ENCODE measurements at places on chromosomes 1 and 21.

DNA sequence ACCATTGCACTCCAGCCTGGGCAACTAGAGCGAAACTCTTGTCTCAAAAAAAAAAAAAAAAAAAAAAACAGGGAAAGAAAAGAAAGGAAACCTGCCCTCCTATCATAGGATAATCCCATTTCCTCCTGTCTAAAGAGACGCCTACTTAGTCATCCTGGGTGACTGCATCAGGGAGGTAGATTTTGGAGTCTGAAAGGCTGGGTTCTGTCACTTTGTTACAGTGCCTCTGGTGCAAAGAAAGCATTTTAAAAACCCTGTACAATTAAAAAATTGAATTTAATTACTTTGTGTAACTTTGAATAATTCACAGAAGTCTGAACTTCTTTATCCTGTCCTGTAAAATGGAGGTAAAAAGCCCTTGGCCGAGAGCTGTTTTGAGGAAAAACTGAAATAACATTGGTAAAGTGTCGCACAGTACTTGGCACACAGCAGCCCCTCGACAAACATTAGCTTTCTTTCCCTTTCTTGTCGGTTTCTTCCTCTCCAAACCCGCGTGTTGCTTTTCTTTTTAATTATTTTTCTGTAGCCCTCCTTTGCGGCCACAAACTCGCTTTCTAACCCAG is 657 bp upstream of the HDAC1 start:
- DNase-seq = no peak

GRCh38 chr1:167631936-167632614 is 2.0 kb downstream of the RCSD1 start:
- DNase-seq = no peak

DNA sequence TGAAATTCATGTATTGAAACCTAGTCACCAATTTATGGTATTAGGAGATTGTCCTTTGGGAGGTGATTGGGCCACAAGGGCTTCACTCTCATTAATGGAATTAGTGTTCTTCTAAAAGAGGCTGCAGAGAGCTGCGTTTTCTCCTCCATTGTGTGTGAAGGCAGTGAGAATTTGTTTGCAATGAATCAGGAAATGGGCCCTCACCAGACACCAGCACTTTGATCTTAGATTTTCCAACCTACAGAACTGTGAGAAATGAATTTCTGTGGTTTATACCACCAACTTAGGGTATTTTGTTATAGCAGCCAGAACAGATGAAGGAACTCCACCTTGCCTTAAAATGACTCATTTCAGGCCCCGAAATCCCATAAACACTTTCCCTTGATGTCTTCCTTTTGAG is 544.2 kb downstream of the RWDD3 start:
- DNase-seq = no peak

GRCh38 chr1:20586953-20587660 is 1.8 kb upstream of the CDA start:
- no peak for DNase-seq

- DNase-seq = no peak
These were observed 1.5 kb downstream of the PAQR6 start for GRCh38 chr1:156246241-156246780.

GRCh38 chr1:189149547-189150375 is 1327.9 kb downstream of the BRINP3 start:
- DNase-seq = no peak

DNA sequence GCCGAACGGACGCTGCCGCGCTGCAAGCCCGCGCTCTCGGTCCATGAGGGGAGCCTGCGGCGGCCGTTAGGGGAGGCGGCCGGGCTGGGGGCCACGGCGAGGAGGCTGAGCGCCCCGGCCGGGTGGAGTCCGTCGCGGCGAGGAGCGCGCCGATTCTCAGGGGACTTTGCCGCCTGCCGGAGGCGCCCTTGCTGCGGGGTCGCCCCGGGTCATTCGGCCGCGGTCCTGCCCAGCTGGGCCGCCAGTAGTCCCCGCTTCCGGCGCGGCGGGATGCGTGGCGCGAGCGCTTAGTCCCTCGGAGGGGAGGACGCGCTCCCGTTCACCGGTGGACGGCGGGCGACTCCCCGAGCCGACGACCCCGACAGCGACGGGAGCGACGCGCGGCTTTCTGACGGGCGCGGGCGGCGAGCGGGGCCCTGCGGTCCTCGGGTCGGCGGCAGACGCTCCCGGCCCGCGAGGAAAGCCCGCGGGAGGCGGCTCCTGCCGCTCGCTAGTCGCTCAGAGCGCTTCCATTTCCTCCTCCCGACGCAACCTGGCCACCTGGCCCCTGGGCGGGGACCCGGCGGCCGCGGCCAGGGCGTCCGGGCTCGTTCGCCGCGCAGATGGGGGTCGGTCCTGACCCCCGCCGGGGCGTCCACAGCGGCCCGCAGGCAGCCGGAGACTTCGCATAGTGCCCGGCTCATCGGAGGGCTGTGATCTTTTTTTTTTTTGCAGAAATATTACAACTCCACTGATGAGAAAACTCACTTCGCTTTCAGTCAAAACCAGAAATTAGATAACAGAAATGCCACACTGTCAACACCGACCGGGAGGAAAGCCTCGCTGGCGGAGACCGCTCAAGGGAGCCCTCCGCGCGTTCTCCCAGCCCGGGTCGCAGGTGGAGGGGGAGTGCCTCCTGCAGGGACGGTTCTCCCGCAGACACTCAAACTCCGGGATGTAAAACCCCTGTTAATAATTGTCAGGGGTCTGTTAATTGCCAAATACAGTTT is 641 bp upstream of the ZBTB21 start:
- no peak for DNase-seq

DNA sequence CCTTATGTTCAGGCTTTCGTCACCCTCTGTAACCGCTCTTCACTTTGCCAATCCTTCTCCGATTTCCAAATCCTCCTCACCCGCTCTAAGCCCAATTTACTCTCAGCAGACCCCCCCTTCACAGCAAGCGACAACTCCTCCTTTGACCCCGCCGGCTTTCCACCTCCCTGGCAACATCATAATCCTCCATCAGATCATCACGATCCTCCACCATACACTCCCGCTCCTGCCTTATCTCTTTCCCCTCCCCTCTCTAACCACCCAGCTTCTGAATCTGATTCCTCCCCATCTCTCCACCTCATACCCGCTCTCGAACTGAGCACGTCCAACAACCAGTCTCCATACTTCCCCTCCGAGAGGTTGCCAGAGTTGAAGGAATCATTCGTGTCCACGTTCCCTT is 7.5 kb upstream of the EVA1B start:
- DNase-seq = no peak

DNA sequence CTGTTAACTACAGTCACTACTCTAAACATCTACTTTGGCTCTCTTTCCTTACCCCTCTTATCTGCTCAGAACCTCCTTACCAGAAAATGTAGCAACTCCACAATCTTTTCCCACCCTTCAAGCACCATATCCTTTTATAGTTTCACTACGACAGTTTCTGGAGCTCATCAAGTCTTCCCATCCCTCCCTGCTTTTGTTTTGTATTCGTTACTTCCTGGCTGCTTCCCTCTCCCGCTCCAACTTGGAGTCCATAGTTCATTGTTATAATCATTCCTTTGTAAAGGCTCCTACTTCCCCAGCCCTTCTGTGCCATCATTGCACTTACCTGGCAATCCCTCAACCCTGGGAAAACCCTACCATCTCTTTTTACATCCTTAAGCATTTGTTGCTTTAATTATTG is 18.0 kb downstream of the MPZL1 start:
- DNase-seq = no peak

- peak; percentile 48 for DNase-seq
These were observed 8.8 kb upstream of the GUCA2A start for GRCh38 chr1:42173155-42173933.

GRCh38 chr21:43783098-43783700 is 6.2 kb upstream of the RRP1 start:
- no peak for DNase-seq

GRCh38 chr21:33541105-33541711 is 709 bp downstream of the GART start:
- DNase-seq = peak; percentile 15

DNA sequence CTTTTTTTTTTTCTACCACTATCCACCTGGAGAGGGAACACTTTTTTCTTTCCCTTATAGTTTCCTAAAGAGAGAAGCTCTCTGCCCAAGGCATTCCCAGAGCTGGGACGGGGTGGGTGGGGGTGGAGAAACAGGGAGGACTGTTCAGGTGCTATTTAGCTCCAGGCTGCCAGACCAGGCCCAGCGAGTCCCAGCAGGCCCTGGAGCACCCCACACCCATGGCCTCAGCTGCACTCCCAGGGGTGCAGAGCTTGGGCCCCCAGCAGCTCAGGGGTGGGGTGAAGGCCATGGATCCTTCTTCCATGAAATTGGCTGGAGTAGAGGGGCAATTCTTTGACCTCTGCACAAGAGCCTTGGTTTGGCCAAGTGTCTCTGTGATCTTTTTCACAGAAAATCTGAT is 4.1 kb downstream of the ETV3L start:
- DNase-seq = no peak

- DNase-seq = no peak
These were observed 10.5 kb upstream of the RNPC3 start for GRCh38 chr1:103514920-103515503.

GRCh38 chr1:86860424-86860823 is 53.5 kb downstream of the SELENOF start:
- no peak for DNase-seq

GRCh38 chr1:64845831-64846425 is 101.1 kb downstream of the RAVER2 start:
- no peak for DNase-seq

- DNase-seq = no peak
These were observed 43.7 kb downstream of the HENMT1 start for GRCh38 chr1:108617008-108617723.

GRCh38 chr1:46673749-46674182 is 2.1 kb downstream of the TEX38 start:
- DNase-seq = no peak

- no peak for DNase-seq
These were observed 92.5 kb downstream of the WDR64 start for GRCh38 chr1:241744591-241744990.

DNA sequence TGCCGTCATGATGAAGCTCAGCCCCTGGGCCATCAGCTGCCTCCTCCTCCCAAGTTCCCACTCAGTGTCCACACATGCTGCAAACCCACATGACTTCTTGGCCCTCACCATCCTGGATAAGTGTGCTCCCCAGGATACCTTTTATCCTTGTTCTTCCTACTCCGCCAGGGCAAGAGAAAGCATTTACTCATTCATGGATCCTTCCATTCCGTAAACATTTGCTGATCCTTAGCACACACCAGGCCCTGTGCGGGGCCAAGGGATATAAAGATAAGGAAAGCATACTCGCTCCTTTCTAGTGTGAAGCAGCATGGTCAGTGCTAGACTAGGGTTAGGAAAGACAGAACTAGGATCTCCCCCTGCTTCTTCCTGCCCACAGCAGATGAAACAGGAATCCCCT is 122.1 kb upstream of the HMGB4 start:
- no peak for DNase-seq

- DNase-seq = no peak
These were observed 35.7 kb upstream of the COL6A1 start for GRCh38 chr21:45945868-45946210.

- no peak for DNase-seq
These were observed 26.6 kb downstream of the FAM151A start for GRCh38 chr1:54596756-54597155.

Measured in stimulated activated CD4-positive, alpha-beta T cell treated with anti-CD3 and anti-CD28 coated beads, Interleukin-12 subunit alpha, Interleukin-12 subunit beta, amount 100 ng/mL, for 48 hours (primary cell).